ENCODE measurements at places on chromosomes 5 and 9.

DNA sequence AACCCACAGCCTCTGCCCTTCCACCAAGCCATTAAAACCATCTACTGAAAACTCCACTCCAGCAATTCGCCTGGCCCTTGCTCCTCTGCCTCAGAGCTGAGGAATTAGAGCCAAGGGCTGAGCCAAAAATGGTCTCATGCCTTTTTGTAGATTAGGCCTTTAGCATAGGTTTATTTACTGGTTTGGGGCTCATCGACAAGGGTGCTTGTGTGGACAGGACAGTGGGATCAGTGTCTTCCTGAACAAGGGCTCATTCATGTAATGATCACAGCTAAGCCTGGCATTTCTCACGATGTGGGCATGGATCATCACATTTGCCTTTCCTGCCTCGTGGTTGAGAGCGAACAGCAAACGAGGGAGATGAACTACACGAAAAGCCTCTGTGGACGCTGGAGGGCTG is 59.2 kb upstream of the PHF24 start:
- no peak for DNase-seq

- DNase-seq: no peak
Observed at GRCh38 chr5:76818844-76819831, at the start of gene F2RL1. Gene F2RL1 (plus strand): TSS chr5:76819030. CDS start chr5:76819183, 153 bp downstream.

GRCh38 chr9:12722131-12722530 is 28.9 kb downstream of the TYRP1 start:
- DNase-seq: no peak

GRCh38 chr5:55969956-55970355 is 24.8 kb downstream of the IL6ST start:
- DNase-seq: no peak

DNA sequence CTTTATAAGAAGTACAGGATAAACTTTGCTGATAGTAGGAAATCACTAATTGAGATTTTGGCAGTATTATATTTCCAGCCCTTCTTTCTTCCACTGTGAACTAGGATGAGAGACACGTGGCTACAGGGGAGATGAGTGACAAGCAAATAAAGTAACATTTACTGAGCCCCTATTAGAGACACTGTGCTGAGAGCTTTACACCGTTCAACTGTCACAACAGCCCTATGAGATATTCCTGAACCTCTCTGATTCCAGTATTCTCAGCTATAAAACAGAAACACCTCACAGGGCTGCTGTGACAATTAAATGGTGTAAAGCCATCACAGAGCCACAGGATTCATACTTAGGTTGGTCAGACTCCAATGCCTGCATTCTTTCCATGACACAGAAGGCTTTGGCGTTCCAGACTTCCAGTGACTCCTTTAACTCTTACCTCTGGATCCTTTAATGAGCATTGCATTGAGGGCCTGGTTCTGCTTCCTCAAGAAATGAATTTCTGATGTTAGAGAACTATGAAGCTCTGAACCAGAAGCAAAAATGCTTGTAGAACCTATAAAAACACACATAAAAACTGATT is 169.0 kb downstream of the CDK5RAP2 start:
- no peak for DNase-seq

DNA sequence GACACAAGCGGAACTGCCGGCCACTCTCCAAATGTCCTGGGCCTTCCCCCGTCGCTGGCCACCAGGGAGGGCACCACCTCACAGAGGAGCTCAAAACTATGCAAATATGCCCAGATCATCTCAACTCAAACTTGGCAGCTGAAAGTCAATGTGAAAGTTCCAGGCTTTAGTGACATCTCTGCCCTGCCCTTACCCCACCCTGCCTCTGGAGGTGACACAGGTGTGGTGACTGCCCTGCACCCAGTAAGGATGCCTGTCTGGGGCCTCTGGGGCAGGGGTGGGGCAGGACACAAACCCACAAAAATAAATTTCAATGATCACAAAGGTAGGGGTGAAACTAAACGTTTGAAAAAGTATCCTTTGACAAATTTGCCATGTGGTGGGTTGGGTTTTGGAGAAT is 213.4 kb downstream of the HSPA4 start:
- no peak for DNase-seq

GRCh38 chr9:91991721-91992341 is 41.8 kb upstream of the ROR2 start:
- no peak for DNase-seq

DNA sequence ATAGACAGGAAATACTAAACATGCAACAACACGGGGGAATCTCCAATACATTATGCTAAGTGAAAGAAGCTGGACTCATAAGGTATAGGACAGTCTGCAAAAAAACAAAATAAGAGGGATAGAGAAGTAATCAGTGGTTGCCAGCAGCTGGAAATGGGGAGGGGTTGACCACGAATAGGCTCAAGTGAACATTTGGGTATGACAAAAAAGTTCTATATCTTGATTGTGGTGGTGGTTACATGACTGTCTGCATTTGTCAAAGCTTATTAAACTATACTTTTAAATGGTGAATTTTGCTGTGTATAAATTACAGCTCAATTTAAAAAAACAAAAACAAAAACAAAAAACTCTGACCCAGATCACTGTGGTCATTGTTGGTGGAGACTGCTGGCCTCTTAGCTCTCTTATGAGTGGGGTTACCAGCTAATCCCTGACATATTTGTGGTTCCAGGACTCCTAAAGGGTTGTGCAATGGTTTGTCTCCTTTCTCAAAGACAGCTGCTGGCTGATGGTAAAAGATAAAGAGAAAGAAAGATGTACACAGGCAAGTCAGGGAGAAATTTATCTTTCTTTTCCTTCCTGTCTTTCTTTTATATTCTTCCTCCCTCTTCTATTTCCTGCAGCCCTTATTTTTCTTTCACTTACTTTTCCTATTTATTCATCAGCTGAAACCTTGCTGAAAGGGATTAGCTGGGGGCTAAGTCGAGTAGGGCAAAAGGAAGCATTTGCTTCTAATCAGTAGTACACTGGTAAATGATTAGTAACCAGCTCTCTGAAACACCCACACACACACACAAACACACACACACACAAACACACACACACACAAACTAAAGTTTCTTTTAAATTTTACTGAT is 42.6 kb upstream of the APC start:
- no peak for DNase-seq
